ENCODE measurements at places on chromosomes 13 and 19.
A peak's percentile ranks its signal among the peaks of the same experiment; 100 is the strongest.

DNA sequence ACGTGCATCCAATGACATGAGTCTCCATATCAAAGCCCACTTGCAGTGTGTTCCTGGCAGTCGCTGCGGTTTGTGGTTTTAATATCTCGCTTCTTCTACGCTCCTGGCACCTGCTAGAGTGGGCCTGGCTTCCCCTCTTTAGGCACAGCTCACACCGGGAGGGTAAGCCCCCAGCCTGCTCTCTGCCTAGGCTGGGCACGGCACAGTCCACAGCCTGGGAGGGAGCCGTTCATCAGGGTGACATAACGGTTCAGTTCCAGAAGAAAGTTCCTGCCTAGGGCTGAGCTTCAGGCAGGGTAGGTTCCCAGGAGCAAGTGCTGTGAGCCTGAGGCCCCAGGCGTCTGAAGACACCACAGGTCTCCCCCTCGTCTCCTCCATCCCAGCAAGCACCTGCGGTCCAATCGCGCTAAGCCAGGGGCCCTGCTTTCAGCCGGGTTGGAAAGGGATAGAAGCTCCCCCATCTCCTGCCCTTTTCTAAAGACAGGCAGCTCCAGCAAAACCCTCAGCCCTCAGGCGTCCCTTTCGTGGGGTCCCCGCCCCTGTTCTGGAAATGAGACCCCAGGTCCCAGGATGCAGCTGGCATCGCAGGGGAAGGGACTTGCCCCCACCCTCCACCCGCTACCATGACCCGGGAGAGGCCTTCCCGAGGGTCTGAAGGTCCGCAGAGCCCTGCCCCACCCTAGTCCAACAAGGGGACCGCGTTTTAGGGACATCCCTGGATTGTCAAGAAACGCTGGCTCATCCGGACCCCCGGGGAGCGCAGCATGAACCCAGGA is 121.6 kb upstream of the ZNF507 start:
- DNase-seq: no peak

DNA sequence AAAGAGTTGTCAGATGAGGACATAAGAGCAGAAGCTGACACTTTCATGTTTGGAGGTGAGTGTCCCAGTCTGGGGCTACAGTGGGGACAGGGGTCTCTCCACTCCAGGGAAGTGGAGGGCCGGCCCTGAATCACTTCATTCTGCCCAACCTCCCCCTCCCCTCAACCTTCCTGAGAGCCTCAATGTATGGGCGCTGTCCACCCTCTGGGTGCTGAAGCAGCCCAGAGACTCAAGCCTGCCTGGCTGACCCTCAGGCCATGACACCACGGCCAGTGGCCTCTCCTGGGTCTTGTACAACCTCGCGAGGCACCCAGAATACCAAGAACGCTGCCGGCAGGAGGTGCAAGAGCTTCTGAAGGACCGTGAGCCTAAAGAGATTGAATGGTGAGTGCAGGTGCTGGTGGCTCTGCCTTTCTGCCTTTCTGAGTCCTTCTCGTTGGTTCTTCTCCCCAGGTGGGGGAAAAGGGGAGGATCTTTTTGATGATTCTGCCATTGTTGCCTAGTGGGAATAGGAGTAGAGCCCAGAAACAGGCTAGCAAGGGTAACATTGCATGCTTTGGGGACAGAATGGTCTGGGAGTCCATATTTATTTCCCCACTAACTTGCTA is 8.8 kb downstream of the CYP4F8 start:
- DNase-seq: peak; percentile 6

DNA sequence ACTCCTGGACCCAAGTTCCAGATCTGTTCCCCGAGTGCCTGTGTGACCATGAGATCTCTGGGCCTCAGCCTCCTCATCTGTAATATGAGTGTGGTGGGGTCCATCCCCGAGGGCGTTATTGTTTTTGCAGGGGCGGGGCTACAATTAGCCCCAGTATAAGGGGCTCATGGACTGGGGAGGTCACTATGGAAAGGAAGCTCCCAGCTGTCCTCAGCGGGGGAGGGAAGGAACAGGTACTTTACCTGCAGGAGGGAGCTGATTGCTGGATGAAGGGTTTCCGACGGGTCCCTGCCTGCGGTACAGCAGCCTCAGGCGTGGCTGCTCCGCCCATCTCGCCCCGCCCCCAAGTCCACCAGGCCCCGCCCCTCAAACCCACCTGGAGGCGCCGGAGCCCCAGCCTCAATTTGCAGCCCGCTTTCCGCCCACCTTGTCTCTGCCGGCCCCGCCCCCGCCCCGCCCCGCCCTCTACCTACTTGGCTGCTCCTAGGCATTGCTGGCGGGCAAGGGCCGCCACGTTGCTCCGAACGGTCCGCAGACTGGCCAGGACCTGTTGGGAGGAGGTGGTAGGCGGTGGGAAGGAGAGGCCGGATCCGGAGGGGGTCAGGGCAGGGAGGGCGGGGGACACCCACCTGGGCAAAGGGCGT is 5.5 kb downstream of the PDE4C start:
- DNase-seq: no peak

- no peak for DNase-seq
Observed at GRCh38 chr19:10686661-10687517, 14.3 kb upstream of the QTRT1 start.

DNA sequence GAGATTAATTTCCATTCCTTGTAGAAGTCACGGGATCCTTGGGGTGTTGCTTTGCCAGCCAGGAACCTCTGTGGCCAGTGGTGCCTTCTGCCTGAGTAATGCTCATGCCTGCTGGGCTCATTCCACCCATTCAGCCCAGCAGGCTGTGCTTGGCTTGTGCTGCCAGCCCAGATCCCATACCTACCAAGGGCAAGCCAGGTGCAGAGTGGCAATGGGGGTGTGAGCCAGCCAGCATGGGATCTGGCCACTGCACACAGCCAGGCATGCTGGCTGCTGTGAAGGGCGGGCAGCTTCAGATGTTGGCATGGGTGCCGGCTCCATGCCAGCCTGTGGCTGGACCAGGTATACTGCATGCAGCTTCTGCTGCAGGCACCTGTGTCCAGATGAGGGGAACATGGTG is 42.5 kb downstream of the WDFY2 start:
- DNase-seq: no peak

- no peak for DNase-seq
Observed at GRCh38 chr19:43532571-43532961, 422 bp upstream of the ZNF575 start.

- no peak for DNase-seq
Observed at GRCh38 chr13:71374471-71375049, 492.4 kb downstream of the DACH1 start.

DNA sequence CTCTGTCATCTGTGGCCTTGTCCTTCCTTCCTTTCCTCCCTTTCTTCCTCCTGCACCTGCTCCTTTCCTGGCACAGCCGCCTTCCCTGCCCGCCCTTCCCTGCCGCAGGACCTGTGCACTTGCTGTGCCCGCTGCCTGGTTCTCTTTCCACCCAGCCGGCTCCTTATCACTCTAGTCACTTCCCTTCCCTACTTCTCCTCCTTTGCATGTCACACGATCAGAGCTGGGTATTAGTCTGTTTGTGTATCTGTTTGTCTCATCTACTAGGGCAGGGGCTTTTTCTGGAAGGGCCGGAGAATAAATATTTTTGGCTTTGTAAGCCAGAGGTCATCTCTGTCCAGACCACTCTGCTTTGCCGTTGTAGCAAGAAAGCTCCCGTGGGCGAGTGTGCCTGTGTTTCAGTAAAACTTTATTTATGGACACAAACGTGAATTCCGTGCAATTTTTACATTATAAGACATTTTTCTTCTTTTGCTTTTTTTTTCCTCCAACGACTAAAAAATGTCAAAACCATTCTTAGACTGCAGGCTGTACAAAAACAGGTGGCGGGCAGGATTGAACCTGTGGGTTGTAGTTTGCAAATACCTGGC is 6.1 kb downstream of the KDM4B start:
- no peak for DNase-seq

DNA sequence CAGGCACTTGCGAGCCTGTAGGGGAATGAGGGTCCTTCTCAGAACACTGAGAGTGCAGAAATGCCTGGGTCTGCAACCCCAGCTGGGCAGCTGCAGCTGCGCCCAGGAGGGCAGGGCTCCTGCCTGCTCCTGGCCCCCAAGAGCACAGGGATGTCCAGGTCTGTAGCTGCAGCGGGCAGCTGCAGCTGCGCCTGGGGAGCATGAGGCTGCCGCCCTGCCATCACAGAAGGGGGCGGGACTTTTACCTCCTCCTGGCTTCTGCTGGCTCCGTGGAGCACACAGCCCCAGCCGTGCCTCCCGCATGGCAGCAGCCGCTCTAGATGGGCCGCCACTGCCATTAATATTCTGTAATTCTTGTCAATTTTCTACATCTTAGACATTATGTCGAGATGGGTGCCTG is 17.8 kb downstream of the CPB2 start:
- DNase-seq: no peak

DNA sequence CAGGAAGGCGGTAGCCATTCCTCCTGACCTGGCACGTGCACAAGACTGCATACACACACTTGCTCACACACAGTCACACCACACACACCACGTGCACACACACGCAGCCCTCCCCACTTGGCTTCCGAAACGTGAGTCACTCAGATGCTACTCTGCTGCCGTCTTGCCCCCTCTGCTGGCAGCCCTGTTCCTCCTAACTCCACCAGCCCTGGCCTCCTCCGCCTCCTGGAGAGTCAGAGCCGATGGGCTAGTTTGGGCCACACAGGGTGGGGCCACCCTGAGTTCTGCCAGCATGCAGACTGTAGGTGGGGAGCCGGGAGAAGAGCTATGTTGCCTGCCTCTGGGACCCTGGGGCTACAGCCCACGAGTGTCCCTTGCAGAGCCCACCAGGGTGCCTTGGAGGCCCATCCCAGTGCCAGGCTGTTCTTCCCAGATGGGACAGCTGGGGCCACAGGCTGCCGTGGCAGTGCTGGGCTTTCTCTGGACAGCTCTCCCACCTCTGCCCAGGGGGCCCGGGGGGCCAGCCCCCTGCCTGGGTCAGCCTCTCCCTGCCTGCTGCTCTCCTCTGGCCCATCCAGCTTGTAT is 12.1 kb downstream of the PIN1 start:
- peak; percentile 60 for DNase-seq

- no peak for DNase-seq
Observed at GRCh38 chr19:5738423-5738822, 18.0 kb downstream of the CATSPERD start.

DNA sequence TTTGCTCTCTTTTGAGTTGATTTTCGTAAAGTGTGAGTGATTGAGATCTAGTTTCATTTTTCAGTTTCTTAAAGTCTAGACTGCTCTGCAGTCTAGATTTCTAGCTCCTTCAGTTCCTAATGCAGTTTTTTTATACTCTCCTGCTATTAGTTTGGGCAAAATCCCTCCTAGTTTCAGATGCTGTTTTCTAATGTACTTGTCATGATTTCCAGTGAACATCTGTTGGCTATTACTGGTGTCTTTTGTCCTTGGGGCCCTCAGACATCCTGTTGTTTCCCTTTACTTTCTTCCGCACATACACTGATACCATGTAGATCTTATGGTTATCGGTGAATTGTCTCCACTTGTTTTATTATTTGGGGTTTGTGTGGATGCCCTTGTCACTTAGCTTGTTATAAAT is 292.1 kb downstream of the TDRD3 start:
- DNase-seq: no peak

DNA sequence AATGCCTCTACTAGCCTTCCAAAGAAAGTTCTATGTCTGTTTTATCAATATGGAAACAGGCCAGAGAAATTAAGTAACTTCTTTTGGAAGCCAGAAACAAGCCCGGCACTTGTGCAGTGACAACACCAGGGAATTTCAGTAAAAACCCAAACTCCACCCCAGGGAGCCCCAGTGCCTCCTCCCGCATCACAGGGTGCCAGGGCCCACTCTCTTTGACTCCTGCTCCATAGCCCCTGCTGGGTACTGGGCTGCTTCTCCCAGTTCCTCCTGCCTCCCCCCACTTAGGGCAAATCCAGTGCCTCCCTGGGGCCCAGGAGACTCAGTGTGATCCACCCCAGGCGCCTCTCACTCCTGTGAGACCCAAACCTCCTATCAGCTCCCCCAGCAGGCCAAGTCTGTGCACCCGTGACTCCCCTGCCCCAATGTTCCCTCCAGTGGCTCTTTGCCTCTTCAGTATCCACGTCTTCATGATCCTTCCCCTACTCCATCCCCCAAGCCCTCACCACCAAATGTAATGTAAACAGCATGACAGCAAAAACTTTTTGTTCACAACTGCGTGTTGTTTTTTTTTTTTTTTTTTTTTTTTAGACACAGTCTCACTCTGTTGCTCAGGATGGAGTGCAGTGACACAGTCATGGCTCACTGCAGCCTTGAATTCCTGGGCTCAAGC is 2.3 kb upstream of the FFAR3 start:
- DNase-seq: no peak

GRCh38 chr13:73782450-73783449 is 351.5 kb downstream of the KLF12 start:
- DNase-seq: no peak

DNA sequence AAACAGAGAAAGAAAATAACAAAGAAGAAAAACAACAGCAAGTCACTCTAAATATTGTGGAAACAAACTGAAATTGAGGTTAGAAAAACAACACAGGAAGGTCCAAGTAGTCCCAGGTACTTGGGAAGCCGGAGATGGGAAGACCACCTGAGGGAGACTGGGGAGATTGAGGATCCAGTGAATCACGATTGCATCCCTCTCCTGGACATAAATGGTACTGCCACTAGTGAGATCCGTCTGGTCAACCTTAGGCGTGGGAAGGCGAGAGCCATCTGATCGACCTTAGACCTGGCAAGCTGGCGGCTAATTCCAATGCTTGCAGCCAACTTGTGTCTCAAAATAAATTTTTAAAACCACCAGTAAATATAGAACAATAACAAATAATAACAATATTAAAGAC is 81.9 kb downstream of the ZNF726 start:
- DNase-seq: peak; percentile 4

- no peak for DNase-seq
Observed at GRCh38 chr19:6442087-6442688, 8.6 kb upstream of the SLC25A41 start.

- DNase-seq: no peak
Observed at GRCh38 chr19:42150911-42151361, 18.7 kb upstream of the POU2F2 start.

- DNase-seq: peak; percentile 5
Observed at GRCh38 chr13:108495646-108496361, 133.6 kb upstream of the MYO16 start.

GRCh38 chr13:88154001-88154400 is 482.8 kb downstream of the SLITRK5 start:
- DNase-seq: no peak

DNA sequence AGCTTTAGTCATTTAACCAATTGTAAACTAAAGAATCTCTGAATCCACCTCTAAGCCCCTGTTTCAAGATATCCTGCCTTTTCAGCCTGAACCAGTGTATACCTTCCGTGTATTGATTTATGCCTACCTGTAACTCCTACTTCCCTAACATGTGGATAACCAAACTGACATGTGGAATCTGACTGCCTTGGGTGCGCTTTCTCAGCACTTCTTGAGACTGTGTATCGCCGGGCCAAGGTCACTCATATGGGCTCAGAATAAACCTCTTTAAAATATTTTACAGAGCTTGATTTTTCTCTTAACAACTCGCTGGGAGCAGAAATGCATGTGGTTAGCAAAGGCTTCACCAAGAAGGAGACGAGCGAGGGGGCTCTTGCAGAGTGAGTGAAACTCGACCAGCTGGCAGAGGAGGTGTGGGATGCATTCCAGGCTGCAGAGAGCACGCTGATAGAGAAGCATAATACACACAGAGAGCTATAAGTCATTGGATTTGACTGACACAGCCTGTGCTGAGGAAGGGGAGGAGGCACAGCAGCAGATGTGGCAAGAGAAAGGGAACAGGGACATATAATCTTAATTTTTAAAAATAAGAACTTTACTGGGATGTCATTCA is 268.2 kb upstream of the MAB21L1 start:
- no peak for DNase-seq

- DNase-seq: no peak
Observed at GRCh38 chr19:17156947-17157302, 58.2 kb upstream of the USE1 start.

Data from activated CD4-positive, alpha-beta T cell treated with anti-CD3 and anti-CD28 coated beads, Interleukin-2, amount 50 U/mL, for 48 hours (primary cell).